ENCODE measurements at places on chromosomes 6 and 20.

- DNase-seq = no peak
Measured at GRCh38 chr6:143213859-143214376, 153.2 kb downstream of the AIG1 start.

- DNase-seq = no peak
Measured at GRCh38 chr6:32941214-32941768, 463 bp upstream of the HLA-DMB start.

- peak; percentile 49 for DNase-seq
Measured at GRCh38 chr6:159700970-159701369, 7.9 kb upstream of the SOD2 start.

GRCh38 chr20:9287826-9288225 lies 218.9 kb downstream of the PLCB4 start:
- DNase-seq = no peak

GRCh38 chr6:50087231-50087954 lies 37.7 kb upstream of the DEFB112 start:
- DNase-seq = peak; percentile 64

- DNase-seq = peak; percentile 57
Measured at GRCh38 chr6:219641-220198, 72.6 kb upstream of the DUSP22 start.

DNA sequence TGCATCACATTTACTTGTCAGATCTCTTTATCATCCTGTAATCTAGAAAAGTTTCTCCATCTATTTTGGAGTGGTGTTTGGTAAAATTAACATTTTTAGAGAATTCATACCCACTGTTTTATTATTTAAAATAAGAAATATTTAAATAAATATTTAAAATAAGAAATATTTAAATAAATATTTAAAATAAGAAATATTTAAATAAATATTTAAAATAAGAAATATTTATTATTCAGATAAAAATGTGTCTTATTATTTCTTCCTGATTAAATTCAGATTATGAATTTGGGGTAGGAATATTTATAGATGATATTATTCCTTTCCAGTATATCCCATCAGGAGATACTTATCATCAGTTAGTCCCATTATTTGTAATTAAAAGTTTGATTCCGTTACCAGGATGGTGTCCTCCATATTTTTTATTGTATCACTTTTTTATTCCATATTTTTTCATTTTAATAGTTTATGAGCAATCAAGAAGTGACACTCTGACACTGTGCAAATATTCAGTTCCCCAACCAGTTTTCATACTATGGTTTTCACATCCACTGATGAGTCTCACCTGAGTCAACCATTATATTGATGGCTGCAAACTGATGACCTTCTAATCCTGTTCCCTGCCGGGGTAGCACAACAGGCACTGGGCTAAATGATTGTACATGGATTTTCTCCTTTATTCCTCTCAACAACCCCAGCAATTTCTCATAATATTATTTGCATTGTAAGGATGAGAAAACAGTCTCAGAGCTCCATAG lies 1023.0 kb downstream of the KIF16B start:
- no peak for DNase-seq

GRCh38 chr6:150418827-150419594 lies 50.2 kb downstream of the IYD start:
- peak; percentile 67 for DNase-seq

DNA sequence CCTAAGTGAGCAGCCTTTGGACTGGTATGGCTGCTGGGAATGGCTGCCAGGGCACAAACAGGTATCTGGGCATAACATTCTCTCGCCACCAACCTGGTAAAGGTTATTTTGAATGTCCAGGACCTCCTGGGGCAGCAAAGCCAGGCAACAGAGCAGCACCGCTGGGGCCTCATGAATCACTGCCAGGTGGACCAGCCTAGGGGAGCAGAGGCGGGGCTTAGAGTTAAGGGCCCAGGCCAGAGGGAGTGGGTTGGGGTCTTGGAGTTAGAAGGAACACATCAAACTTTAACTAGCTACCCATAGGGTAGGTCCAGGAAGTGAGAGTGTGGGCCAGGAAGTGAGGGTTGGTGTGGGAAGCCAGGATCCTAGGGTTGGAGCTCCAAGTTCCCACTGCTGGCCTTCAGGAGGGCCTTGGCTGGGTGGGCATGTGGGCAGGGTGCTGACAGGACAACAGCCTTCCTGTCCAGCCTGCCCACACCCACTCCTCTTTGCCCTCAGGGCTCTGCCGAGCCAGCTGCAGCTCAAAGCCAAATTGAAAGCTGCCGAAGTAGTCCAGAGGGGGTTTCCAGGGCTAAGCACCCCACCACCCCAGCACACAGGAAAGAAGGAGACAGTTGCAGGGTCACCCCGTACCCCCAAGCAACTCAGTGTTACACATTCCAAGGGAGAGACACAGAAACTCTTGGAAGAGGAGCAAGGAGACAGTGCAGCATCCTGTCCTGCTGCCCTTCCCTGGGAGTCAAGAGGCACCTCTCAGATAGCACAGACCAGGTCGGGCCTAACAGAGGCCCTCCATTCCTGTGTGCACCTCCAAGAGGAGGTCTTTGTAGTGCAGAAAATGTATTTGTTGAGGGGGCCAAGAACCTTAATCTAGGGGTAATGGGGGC lies 2.6 kb downstream of the NFKBIE start:
- DNase-seq = no peak

DNA sequence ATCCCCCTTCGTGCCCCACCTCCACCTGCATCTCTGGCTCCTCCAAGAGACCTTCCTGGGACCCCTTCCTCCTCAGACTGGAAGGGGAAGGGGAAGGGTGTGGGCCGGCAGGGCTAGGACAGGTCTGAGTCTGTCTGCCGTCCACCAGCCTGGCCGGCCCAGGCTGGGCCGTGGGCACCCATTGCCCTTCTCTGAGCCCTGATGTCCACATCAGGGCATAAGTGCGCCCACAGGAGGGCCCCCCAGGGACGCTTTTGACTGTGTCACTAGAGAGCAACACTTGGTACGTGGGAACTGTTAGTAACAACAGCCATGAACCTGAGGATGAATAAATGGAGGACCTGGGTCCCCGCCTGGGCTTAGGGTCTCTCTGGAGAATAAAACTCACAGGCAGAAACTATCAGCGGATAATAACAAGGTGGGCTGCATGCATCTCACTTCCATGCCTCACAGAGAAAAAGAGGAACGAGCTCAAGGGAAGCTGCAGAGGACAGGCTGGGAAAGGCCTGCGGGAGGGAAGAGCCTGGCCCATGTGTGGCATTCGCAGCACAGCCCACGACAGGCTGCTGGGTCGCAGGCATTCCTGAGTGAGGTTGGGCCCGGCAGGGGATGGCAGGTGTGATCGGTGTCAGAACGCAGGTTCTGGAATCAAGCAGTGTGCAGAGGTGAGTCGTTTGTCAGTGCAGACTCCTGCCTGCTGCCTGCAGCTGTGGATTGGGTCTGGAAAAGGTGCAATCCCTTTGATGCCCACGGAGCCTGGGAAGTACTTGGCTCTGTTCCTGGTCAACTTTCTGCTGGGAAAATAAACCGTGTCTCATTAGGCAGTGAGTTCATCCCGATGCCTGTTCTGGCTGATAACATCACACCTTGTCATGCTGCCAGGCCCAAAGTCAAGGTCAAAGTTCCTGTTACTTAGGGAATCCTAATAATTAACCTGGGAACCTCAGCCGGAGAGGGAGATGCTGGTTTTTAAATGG lies 60.9 kb downstream of the BCAS4 start:
- DNase-seq = no peak

DNA sequence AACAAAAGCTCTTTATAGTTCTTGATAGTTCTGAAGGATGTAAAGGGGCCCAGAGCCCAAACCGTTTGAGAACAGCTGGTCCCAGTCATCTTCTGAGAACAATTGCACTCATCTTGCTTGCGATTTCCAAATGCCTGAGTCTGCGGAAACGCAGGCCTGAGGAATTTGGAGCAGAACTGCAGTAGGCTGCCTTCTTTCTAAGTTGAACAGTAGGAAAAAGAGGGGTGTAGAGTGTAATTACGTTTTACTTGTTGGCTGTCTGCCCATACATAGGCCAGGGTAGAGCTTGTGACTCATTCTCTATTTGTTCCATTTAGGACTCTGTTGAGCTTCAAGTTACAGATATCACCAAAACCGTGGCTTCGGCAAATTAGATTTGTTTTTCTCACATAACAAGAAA lies 42.0 kb upstream of the KIF16B start:
- peak; percentile 87 for DNase-seq

- DNase-seq = peak; percentile 45
Measured at GRCh38 chr6:97864826-97865225, 581.8 kb upstream of the MMS22L start.

- peak; percentile 98 for DNase-seq
Measured at GRCh38 chr6:2986722-2987221, 12.9 kb upstream of the NQO2 start.

DNA sequence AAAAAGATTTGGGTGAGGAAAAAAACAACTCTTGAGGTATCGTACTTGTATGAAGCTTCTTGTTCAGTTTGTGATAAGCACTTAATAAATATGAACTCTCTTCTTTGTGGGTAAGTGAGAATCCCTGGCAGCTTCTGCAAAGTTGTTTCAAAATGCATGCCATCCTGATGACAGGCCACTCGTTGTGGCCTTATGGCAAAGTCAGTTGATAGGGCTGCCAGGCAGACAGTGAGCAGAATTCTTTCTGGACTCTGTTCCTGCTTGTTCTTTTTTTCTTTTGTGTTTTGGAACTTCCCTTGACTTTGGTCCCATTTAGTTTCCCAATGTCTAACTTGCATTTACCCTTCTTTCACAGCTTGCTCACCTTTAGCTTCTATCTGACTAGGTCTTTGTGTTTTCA lies 983.5 kb upstream of the FLRT3 start:
- no peak for DNase-seq

DNA sequence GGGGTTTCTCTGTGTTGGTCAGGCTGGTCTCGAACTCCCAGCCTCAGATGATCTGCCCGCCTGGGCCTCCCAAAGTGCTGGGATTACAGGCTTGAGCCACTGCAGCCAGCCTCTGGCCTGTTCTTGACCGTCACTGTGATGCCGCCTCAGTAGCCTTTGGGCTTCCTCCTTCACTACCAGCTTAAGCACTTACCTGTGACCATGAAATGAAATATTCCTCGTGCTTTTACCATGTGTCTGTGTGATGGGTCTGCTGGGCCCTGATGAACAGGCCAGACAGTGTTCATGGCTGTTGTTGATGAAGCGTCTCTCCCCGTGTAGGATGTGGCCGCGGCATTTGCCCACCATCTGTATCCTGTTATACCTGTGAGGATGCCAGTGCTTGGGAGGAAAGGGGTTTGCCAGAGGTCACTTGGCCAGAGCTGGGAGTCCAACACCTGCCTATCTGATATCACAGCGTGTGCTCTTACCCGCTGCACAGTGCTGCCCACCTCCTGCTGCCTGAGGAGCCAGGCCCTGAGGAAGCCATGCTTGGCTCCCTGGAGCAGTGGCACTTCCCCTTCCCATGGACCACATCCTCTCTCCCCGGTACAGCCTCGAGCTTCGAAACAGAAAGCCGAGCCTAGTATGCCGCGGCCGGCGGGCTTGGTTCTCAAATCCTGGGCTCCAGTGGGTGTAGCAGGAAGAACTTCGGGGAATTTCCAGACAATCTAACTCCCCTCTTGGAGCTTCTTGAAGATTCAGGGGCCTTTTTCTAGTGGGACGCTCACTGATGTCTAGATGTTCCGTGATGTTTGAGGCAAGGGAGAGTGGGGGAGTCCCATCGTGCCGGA lies 167.9 kb downstream of the ZDHHC14 start:
- DNase-seq = no peak

DNA sequence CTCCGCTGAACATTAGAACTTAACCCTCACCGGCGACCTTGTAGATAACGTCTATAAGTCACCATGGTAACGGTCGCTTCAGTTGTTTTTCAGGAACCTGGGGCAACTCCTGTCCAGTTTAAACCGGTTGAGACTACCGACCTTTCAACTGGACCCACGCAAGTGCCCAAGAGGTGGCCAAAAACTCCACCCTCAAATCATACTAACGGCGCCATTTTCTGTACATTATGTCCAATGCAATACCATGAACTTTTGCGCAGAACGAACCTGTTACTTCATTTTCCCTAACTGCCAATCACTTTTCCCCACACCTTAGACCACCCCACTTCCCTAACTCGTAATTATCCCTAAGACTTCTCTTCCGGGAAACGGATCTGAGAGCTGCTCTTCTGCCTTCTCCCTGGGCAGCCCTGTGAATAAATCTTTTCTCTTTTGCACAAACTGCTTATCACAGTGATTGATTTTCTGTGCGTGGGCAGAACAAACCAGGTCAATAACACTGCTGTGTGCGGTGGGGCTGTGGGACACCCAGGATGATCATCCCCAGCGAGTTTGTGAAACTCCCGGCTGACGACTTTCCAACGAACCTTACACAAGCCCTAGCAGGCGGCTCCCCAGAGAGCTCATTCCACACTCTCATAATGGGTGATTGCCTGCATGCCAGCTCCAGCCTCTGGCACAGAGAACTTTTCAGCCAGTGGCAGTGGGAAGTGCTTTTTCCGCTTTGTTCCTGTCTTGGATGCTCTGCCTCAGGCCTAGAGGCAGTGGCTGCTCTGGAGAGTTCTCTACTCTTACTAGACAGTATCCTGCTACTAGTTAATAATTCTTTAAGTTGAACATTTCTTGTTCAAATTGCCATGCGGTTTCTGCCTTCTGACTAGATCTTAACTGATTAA lies 28.6 kb downstream of the GPX5 start:
- no peak for DNase-seq

DNA sequence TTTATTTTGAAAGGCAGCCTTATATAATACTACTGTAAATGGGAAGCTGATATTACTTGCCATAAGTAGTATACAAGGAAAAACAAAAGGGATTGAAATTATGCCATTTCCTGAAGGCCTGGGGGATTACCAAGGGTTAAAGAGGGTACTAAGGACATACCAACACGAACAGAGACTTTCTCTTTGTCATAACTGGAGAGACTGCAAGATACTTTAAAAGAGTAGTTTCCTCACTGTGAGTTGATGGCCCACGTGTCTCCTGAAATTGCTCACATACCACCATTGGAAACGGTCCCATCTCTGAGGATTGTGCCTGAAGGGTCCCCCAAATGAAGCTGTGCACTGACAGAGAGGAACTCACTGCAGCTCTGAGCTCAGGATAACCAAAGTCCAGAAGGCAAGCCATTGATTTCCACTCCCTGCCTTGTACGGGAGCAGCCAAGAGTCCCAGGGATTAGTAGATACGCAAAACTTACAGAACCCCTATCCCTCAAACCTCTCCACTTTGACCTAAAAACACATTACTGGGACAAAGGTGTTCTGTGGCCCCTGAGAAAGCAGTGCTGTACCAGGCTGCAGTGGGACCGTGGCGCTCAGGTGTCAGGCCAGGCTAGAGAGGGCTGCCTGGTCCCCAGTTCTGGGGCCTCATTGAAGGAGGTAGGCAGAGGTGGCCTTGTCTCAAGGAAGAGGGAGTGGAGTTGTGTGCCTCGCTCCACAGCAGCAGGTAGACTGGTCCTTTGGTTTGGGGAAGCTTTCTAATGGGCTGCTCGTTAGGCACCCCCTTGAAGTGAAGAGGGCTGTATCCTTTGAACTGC lies 15.2 kb downstream of the PSMG4 start:
- DNase-seq = no peak

GRCh38 chr6:45416700-45417099 lies 39.0 kb upstream of the SUPT3H start:
- no peak for DNase-seq

DNA sequence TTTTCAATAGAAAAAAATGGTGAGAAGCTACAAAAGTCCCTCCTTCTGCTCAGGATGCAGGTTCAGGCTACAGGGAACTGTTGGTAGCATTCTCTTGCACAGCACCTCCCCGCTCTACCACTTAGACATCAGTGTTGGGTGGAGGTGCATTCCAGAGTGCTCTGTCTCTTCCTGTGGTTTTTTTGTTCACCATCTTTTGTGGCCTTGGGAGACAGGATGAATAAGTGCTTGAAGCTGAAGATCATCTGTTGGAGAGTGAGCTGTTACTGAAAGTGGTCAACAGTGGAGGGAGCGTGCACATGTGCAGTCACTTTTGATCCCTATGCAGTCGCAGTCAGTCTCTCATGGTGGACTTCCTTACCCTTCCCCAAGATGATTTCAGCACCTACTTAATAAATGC lies 16.6 kb upstream of the BTBD3 start:
- peak; percentile 95 for DNase-seq

Measured in fibroblast of upper back skin (primary cell).